ENCODE measurements at places on chromosomes 7 and 10.

- no peak for DNase-seq
Observed at GRCh38 chr7:46759711-46760480, 822.0 kb downstream of the TNS3 start.

- no peak for DNase-seq
Observed at GRCh38 chr10:14740684-14741247, 33.9 kb downstream of the FAM107B start.

- DNase-seq: no peak
Observed at GRCh38 chr7:47709451-47709850, 127.5 kb upstream of the TNS3 start.

DNA sequence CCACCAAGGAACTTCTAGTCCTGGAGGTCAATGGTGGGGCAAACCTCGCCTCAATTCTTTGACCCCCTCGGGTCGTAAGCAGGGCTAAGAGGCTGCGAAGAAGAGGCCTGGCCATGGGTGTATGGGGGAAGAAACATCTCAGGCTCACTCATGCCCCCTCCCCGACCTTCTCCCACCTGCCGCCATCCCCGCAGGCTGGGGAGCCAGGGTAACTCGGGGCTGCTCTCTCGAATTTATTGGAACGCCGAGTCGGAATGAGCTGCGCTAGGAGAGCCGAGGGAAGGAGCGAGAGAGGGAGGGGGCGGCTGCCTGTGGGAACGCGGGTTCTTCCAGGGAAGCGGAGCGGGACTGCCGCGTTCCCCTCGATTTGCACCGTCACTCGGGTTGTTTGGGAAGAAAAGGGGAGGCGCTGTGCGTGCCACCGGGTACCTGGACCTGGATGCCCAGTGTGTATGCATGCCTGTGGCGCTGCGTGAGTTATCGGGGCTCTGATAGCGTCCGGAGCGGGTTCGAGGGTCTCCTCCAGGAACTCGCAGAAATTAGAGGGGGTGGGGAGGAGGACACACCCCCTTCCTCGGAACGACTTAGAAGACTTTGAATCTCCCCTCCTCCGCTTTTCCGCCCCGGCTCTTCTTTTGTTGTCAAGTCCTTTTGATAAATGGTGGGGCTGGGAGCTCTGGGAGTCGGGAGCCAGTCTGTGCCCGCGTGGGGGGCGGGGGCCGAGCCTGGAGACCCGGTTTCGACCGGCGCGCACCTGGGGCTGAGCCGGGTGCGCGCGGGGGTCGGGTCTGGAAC, 1.8 kb upstream of the ZNF503 start:
- DNase-seq: no peak
